LoVo (cell line): ENCODE measurements at places on chromosomes 4 and X.

GRCh38 chr4:6387946-6388345 is 84.5 kb downstream of the PPP2R2C start:
- no peak for DNase-seq

DNA sequence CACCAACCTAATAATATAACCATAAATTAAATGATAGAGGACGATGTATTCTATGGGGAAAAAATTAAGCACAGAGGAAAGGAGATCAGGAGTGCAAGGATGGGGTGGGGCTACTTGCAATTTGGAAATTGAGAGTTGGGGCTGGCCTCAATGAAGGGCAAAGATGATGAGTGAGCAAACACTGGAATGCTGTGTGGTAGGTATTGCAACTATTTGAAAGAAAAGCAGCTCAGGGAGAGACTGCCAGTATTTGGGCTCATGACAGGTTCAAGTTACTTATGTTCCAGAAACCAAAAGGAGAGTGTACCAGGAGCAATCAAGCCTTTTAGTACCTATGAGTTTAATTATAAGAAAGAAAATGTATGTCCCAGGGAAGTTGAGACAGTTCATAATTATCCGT is 47.4 kb downstream of the ASIC5 start:
- no peak for DNase-seq

GRCh38 chr4:99537674-99538073 is 26.2 kb downstream of the TRMT10A start:
- DNase-seq, result no peak

DNA sequence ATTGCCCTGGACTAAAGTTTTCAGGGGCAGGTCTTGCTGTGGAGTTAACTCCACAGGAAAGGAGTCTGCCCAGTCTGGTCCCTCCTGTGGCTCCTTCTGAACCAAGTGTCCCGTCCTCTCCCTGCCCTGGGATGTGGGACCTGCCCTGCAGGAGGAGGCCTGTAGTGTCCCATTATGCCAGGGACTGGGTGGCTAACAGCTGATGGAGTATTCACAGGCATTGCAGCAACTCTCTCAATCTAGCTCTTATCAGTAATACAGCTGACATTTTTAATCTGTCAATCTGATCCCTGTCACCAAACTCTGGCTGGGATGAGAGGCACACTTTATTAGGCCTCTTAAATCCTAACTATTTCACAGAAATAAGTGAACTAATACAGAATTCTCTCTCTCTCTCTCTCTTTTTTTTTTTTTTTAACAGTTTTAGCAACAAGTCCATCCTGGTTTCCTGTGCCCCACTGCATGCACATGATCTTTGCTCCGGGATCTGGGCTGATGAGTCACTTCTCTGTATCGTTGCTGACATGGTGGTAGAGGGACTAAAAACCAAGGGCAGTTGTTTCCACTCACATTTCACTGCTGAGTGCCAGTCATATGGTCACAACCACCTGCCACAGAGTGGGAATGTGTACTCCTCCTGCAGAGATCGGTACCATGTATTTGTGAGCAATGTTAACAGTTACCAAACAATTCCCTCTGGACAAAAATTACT is 39.1 kb downstream of the HAND2 start:
- DNase-seq, result no peak

- DNase-seq, result peak; percentile 40
Observed at GRCh38 chr4:147596981-147597380, 20.2 kb upstream of the TMEM184C start.

DNA sequence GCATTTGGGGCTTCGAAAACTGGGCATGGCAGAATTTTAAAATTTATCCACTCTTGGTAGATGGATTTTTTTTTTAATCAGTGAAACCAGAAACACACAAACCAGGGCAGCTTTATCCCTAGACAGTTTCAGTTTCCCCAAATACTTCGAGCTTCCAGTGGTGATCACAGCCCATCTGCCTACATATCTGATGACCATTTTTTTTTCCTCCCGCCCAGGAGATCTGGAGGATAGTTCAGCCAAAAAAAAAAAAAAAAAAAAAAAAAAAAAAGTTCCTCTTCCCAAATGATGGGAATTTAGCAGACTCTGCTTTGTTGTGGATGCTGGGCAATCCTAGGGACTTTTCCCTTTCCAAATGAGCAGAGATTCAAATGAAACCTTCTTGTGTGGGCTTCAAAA is 1.0 kb upstream of the TBC1D9 start:
- no peak for DNase-seq
